ENCODE measurements at places on chromosomes 5 and 9.

- no peak for DNase-seq
Observed at GRCh38 chr5:64690417-64691151, at the start of gene SHISAL2B. Gene SHISAL2B (plus strand): TSS chr5:64690503. CDS start chr5:64690624, 121 bp downstream.

DNA sequence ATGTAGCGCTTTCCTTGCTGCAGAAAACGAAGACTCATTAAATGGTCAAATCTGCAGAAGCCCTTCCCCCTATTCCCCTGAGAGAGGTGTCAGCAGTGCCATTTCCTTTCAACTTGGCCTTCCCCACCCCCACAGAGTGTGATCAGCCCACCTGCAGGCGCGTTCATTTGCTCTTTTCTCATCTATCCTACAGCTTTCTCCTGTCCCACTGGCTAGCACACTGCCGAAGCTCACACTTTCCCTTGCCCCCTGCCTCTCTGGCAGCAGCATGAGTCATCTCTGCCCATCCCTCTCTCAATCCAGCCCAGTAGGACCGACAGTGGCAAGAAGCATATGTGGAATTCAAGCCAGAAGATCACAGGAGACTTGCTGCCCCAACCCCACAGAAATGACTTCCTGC lies 213.8 kb downstream of the FAM114A2 start:
- no peak for DNase-seq

GRCh38 chr5:113140837-113141671 lies 164.5 kb downstream of the DCP2 start:
- DNase-seq = no peak

DNA sequence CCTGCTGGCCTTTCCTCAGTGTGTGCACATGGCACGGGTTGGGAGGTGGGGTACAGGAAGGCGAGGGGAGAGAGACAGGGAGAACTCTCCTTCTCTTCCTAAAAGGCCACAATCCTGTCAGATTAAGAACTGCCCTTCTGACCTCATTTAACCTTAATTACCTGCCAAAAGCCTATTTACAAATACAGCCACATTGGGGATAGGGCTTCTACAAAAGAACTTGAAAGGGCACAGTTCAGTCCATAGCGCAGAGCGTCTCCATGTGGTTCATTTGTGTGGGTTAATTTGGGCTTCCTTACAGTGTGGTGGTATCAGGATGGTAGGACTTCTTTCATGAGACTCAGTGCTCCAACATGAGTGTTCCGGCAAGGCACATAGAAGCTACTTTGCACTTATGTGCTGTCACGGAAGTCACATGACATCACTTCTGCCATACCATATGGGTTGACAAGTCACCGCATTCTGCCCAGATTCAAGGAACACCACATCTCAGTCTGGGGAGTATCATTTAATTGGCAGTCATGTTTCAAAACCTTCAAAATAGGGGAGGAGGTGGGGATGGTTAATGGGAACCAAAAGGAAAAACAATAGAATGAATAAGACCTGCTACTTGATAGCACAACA lies 46.8 kb downstream of the NLN start:
- no peak for DNase-seq

GRCh38 chr9:114069476-114070187 lies 8.5 kb downstream of the AMBP start:
- no peak for DNase-seq

GRCh38 chr5:140402258-140403074 lies 833 bp downstream of the ANKHD1 start:
- DNase-seq = peak; percentile 63

GRCh38 chr5:158879993-158880392 lies 219.7 kb downstream of the EBF1 start:
- no peak for DNase-seq

DNA sequence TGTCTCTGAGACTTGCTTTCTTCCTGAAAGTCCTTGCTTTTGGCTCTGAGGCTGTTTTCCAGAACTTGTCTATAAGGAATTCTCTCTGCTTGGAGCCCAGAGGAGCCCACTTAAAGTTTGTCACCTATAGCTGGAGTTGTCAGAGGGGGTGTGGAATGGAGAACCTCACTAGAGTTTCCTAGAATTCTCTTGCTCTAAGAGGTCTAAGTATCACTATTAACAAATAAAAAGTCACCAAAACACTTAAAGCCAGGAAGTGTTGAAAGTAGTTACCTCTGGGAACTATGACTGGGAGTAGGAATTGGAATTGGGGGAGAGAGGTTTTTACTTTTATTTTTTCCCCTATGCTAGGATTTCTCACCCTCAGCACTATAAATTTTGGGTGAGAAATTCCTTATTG lies 15.0 kb downstream of the SIT1 start:
- DNase-seq = no peak

- no peak for DNase-seq
Observed at GRCh38 chr5:31412324-31412723, 119.6 kb downstream of the DROSHA start.

GRCh38 chr9:98332405-98332831 lies 77.0 kb upstream of the TBC1D2 start:
- DNase-seq = no peak
